Stimulated activated CD4-positive, alpha-beta T cell treated with anti-CD3 and anti-CD28 coated beads, Interleukin-1b, Interleukin-23, amount 100 ng/mL, for 1 hour (primary cell): ENCODE measurements at places on chromosomes 5 and 9.

GRCh38 chr9:100322954-100323536 lies 29.7 kb downstream of the TEX10 start:
- no peak for DNase-seq

DNA sequence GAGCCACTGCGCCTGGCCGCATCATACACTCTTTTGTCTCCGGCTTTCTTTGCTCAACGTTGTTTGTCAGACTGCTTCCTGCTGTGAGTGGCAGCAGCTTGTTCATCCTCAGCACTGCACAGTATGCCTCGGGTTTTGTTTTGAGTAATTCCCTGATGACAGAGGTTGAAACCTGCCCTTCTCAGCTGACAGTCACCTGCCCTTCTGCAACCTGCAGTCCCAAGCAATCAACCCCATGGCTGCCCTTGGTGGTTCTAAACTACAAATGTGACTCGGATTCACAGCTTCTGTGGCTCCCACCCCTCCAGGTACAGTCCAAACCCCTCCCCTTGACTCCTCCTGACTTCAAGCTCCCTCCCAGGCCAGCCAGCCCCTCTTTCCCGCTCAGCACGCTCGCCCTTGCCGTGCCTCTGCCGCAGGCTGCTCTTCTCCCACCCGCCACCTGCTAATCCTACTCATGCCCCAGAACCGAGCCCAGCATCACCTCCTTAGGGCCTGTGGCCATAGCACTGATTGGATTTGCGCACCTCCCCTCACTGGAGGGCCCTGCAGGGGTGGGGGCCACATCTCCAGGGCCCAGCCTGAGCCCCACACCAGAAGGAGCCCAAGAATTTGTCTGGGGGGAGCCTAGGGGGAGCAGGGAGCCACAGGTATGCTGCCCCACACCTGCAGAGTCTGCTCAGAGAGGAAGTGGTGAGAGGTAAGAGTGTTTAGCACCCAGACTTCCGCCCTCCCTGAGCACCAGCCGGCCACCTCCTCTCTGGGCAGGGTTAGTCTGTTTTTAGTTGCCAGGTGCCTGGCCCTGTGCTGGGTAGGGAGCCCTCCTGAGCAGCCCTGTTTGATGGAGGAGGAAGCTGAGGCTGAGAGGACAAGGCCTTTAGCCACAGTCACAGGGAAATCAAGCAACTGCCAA lies 10.1 kb downstream of the EEIG1 start:
- DNase-seq, result no peak

GRCh38 chr5:60806591-60807243 lies 37.4 kb downstream of the ELOVL7 start:
- no peak for DNase-seq

GRCh38 chr5:167049043-167049663 lies 1242.3 kb upstream of the WWC1 start:
- DNase-seq, result no peak

DNA sequence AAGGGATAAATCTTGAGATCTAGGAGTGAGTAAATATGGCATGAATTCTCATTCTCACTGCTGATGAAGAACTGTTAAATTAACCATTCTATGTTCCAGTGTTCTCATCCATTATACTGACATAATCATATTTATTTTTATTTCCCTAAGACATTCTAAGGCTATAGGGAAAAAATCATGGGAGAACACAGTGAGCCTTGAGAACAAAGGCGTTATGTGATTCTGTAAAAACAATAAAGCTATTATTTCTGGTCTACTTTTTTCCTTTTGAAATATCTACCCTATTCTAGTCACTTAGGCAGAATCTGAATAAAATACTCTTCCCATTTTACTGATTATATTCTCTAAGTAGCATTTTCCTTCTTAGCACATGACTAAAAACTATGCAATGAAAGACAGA lies 155.7 kb upstream of the ADAMTS16 start:
- DNase-seq, result no peak

GRCh38 chr5:5341531-5342292 lies 80.8 kb upstream of the ICE1 start:
- no peak for DNase-seq

- DNase-seq, result no peak
These were observed 182.6 kb downstream of the BNC2 start for GRCh38 chr9:16687678-16688369.

- DNase-seq, result no peak
These were observed 137.3 kb downstream of the SLC12A2 start for GRCh38 chr5:128220841-128221240.

DNA sequence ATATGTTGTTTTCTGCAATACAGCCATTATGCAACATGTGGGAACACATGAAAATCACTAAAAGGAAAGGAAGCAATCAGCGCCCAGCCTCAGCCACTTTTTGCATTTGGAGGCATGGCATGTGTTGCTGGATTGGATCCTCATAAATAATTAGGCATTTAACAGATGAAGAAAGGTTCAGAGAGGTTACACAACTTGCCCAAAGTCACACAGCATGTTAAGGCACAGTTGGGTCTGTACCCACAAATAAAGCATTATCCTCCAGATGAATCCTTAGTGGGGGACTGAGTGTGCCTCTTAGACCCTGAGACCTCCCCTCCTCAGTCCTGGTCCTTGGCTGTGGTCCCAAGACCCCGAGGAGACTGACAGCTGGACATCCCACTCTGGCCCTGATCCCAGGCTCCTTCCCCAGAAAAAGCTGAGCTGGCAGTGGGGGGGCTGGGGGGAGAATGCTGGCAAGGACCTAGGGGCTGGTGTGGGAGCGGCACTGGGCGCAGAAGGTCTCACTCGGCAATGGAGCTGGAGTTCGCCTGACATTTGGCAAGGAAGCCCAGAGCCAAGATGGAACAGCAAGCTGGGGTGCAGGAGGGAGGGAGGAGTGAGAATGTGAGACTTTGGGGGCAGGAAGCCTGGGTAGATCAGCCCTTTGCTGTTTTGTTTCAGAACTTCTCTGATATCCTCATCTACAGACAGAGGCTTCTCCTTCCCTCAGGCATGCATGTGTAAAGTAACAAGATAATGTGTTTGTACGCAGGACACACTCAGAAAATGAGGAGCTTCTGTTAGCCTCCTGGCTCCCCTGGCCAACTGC lies 6.9 kb upstream of the AKNA start:
- DNase-seq, result no peak

GRCh38 chr5:55324815-55325418 lies 17.1 kb downstream of the MTREX start:
- no peak for DNase-seq

- DNase-seq, result no peak
These were observed 154.8 kb upstream of the TBC1D2 start for GRCh38 chr9:98410185-98410697.

DNA sequence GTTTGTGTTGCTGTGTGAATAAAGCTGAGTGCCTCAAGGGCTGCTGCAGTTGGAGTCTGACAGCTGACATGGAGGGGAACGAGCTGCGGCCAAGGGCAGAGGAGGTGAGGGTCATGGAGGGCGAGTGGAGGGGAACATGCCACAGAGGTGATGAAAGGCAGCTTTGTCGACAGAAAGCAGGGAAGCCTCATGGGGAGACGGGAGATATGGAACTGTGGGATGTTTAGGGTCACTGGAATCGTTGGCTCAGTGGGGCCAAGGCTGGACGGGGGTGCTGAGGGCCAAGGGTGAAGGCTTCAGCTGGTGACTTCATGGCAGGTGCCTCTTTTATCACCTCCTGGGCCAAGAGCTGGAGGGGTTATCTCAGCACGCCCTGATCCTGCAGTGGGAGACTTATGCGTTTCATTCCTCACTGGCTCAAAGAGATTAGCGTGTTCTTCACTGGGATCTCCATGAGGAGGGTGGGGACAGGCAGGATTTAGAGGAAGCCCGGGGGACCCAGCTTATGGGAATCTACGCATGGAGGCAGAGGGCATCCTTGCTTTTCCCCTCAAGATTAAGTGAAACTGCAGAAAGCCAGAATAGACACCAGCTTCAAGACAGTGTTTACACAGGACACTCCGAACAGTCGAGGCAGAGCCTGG lies 42.2 kb downstream of the FAM240B start:
- no peak for DNase-seq

DNA sequence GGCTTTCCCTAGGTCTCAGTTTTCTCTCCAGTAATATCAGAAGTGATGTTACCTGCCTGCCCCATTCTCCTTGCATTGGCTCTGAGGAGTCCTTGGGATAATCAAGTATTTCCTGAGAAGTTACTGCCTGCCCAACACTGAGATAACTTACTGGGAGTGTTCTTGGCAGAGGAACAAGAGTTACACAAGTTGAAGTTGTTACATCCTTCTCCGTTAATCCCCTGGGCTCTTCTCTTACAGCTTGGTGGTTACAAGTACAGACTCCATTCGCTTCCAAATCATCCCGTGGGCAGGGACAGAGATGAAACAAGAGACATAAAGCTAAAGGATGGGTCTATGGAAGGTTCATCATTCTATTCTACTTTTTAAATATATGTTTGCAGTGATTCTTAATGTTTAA lies 74.1 kb upstream of the SAP30L start:
- DNase-seq, result no peak

DNA sequence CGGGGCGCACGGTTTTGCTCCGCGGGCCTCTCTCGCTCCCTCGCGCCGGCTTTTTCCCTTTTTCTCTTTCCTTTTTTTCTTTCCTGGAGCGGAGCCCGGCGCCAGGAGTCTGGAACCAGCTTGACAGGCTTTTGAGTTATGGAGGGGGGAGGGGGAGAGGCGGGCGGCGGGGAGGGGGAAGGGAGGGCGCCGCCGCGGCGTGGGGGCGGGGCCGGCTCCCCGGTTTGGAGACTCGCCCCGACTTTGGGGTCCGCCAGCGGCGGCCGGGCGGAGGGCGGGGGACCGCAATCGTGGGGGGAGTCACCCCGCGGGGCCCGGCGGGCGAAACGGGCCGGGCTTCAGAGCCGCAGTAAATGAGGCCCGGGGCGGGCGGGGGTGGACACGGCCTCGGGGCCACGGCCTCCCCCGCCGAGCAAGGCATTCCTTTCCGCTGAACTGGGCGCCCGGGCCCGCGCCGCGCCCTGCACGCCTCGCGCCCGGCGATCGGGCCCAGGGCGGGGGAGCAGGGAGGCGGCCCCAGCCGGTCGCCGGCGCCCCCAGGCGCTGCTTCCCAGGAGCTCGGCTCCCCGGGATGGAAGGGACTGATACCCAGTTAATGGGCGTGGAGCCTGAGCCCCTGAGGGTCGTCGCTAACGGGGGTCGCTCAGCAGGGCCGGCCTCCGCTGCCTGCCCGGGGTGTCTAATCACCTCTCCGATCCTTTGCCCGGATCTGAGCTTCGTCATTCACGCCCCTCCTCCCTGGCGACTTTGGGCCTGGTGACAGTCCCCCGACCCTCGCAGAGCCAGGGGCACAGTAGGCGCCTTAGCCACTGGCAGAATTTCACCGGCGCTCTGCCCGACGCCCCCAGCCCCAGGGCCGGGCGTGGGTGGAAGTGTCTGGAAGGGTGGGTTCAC lies 138.1 kb downstream of the C9orf50 start:
- DNase-seq, result no peak

DNA sequence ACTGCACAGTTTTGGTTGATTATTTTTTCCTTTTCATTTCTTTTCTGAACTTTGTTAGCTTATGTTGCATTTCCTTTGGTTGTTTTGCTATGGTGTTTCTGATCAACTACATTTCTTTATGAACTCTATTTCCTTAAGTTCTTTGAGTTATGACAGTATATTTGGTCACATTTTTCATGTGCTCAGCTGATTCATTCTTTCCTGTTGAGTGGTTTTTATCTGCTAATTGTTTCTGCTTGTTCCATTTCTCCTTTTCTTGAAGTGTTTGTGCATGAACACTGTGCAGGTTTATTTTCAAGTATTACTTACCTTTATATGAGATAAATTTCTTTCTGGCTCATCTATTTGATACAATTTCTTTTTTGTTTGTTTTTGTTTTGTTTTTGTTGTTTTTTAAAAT lies 50.9 kb upstream of the MACIR start:
- DNase-seq, result no peak

DNA sequence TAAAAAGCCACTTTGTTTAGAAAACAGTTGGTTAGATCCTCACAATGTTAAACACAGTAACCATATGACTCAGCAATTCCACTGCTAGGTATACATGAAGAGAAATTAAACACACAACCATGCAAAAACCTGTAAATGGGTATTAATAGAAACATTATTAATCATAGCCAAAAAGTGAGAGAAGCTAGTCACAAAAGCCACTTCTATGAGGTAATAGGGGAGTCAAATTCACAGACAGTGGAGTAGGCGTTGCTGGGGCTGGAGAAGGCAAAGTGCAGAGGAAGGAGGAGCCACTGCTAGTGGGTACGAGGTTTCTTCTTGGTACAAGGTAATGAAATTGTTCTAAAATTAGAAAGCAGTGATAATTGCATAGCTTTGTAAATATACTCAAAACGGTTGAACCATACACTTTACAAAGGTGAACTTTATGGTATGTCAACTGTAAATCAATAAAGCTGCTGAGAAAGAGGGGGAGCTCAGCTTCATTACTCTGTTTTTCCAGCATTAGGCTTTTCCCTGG lies 364.4 kb downstream of the GADD45G start:
- no peak for DNase-seq

DNA sequence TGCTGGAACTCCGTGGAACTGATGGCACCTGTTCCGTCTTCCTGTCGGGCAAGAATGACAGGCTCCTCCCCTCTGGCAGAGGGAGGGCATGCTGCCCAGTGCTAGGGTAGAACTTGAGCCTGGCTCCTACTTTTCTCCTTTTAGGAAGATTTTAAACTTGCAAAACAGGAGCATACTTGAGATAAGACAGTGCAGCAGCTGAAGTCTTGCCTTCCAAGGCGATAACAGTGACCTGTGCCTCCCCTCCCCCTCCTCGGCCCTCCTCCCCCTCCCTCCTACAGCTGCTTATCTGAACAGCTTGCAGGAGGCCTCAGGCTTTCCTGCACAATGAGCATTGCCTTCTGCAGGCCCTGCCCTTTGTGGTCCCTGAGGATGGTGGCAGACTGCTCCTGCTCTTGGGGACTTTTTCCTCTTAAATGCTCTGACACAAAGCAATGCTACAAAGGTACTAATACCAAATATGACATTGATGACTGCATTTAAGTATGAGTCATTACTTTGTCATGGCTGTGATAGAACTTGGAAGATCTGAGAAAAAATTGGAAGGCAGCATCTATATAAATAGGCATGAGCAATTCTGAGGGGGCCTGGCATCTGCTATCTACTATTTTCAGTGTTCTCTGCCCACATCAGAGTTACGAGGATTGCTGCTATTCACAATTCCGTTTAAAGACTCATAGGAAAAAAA lies 2.0 kb downstream of the GADD45G start:
- DNase-seq, result no peak

DNA sequence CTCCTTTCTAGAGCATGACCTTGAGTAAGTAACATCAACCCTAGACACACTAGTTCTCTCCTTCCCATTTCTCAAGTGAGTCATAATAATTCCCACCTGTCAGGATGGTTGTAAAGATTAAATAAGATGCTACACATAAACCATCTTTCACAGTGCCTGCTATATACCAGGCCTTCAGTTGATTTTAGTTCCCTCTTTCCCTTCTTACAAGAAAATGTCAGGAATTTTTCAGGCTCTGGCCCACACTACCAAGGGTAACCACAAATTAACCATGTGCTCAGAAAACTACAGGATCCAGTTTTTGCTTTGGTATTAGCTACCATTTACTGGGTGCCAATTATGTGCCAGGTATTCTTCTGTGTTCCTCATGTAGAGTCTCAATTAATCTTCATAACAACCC lies 42.7 kb upstream of the RARS1 start:
- DNase-seq, result no peak

GRCh38 chr5:77924081-77924480 lies 147.9 kb upstream of the TBCA start:
- DNase-seq, result no peak
